ENCODE measurements at places on chromosomes 16 and 17.

DNA sequence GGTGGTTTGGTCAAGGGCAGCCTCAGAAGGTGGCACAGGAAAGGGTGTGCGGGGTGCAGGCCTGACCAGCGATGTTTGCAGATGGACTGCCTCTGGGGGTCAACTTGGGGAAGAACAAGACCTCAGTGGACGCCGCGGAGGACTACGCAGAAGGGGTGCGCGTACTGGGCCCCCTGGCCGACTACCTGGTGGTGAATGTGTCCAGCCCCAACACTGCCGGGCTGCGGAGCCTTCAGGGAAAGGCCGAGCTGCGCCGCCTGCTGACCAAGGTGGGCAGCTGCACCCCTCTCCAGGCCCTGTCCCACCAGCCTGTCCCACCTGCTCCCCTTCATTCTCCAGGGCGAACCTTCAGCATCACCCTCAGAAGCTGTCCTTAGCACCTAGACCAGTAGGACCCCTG is 12.5 kb downstream of the DHODH start:
- no peak for DNase-seq

DNA sequence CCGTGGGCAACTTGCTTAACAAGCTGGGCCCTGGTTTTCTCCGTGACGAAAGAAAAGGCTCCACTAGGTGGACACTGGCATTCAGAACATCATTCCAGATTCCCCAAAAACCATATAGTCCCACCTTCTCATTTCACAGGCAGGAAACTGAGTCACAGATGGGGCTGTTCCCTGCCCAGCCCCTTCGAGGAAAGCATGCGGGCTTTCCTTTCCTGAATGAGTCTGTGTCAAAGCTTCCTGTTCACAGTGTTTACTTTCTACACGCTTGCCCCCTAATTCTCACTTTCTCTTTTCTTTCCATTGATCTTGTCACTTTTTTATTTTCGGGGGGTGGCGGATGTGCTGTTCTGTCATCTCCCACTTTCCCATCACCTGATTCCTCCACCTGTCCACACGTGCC is 10.3 kb upstream of the LGALS9 start:
- no peak for DNase-seq

GRCh38 chr16:15041271-15042004 is 14.4 kb downstream of the NTAN1 start:
- DNase-seq = no peak

DNA sequence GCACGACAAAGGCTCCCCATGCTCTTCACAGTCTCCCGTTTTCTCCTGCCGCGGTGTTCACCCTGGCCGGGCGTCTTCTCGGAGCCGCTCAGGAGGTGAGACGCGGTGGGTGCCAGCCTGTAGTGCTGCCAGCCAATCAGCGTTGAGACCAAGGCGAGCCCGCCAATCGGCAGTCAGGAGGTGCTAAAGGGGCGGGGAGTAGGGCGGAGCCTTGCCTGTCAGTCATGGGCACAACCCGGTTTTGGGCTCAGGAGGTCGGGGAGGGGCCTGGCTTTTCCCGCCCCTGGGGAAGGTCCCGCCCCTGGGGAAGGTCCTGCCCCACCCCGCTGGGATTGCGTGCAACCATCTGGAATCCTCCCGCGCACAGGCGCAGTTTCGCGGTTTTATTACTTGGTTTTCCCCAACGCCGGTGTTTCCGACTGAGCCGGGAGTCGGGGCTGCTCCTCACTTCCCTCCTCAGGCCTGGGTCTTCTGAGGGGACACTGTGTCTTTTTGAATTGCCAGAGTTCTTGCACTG is at the start of gene PRDM7:
Gene PRDM7 (minus strand): TSS at position 92 of the 517 bp plus-strand sequence. CDS start 1,421 bp downstream, outside the sequence.
- DNase-seq = peak; percentile 94

- DNase-seq = no peak
Observed at GRCh38 chr16:81073560-81074330, 3.3 kb downstream of the C16orf46 start.

DNA sequence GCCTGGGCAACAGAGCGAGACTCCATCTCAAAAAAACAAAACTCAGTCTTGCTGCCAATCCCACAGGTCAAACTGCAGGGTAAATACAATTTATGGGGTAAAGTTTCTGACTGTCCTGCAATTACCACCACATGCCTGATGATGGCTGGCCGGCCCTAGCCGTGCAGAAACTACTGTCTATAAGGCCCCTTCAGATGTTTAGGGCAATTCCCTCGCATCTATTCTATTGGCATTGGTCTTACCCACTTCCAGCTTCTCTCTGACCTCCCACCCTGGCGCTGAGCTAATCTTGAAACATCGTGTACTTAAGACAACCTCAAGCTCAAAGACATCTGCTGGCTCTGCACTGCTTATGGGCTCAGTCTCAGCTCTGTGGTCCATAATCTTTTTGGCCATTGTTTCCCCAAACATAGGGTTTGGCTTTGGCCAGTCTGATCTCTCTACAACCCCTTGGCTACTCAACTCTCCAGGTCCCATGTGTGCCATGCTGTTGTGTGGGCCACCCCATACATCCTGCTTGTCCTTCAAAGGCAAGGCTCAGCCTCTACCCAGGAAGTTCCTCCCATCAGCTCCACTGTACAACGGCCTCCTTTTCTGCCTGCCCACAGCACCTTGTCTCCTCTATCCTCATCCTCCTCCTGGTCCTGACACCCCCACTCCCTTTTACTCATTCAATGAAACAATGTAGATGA is 16.6 kb downstream of the MAP3K14 start:
- DNase-seq = no peak

All from activated CD4-positive, alpha-beta T cell treated with anti-CD3 and anti-CD28 coated beads, Interleukin-2, amount 50 U/mL, for 1 hour (primary cell).